ENCODE measurements at places on chromosomes 12 and 14. TPM values are rescaled to one million over a fixed set of nuclear protein-coding genes. Genes with fewer than 3 reads are reported as not detected.

The TAS2R8 gene
- total RNA-seq: not detected

The LRRK2 gene
- 7.0 TPM for total RNA-seq

The SMIM41 gene
- total RNA-seq: not detected

The MLXIP gene
- total RNA-seq: 19.0 TPM

The USP44 gene
- 0.18 TPM for total RNA-seq

The CCND2 gene
- total RNA-seq: 3.5 TPM

The DNAH10 gene
- 0.28 TPM for total RNA-seq

The PLXNC1 gene
- total RNA-seq: 1.1 TPM

The CDKN3 gene
- total RNA-seq: 0.58 TPM

The SLC39A5 gene
- total RNA-seq: 227 TPM

The RDH12 gene
- 1.4 TPM for total RNA-seq

The TAS2R43 gene
- total RNA-seq: not detected

The HOXC4 gene
- total RNA-seq: 0.10 TPM

The AQP2 gene
- not detected for total RNA-seq

- peak; percentile 32 for DNase-seq
Observed at GRCh38 chr14:104388541-104389325, 190.8 kb upstream of the C14orf180 start.

GRCh38 chr12:112322441-112322840, 59.8 kb downstream of the HECTD4 start:
- no peak for DNase-seq

DNA sequence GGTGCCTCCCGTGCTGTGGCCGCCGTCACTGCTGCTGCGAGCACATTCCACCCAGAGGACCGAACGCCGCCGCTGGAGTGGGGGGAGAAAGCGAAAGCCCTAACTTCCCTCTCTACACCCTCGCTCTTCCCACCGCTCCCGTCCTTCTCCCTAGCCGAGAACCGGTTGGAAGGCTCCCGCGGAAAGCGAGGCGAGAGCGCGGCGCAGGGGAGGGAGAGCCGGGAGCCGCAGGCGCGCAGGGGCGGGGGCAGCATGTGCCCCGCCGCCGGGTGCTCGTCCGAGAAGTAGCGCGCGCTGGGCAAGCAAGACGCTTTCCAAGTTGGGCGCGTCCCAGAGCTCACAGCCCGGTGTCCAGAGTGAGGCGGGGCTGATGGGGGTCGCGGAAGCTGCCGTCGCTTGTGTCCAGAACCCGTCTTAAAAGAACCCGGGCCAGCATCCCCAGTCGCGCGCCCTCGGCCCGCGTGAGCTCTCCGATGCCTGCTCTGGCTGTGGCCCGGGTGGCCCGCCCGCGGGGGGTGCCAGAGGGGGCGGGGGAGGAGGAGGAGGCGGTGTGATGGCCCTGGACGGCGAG, at the start of gene TRHDE:
TRHDE (plus strand) TSS at position 280 of the 571 bp plus-strand sequence; CDS start at position 554, 274 bp downstream.
- peak; percentile 54 for DNase-seq

- no peak for DNase-seq
Observed at GRCh38 chr14:63241096-63241495, 36.9 kb downstream of the RHOJ start.

GRCh38 chr12:12008232-12008850, 62.4 kb upstream of the BCL2L14 start:
- DNase-seq: no peak

- peak; percentile 58 for DNase-seq
Observed at GRCh38 chr12:57893431-57894353, 47.2 kb upstream of the CTDSP2 start.

GRCh38 chr12:12557733-12558132, 4.9 kb downstream of the DUSP16 start:
- DNase-seq: no peak

- DNase-seq: no peak
Observed at GRCh38 chr14:79631276-79631675, 580.0 kb downstream of the DIO2 start.

GRCh38 chr14:20427231-20428009, 8.5 kb downstream of the KLHL33 start:
- no peak for DNase-seq

DNA sequence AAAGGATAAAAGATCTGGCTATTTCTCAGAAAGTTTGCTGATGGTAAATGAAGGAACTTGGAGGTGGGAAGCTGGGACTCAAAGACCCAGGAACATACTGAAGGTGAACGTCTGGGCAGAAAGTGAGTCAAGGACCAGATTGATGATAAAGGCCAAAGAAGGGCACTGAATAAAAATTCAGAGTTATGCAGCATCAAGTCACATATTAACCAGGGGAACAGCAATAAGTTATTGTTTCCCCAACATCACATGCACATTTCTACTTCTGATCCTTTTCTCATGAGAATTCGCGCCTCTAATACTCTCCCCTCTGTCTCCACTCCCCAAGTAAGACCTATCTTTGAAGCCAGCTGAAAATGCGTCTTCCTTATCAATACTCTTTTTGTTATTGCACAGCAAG, 71.8 kb upstream of the SLC35F4 start:
- no peak for DNase-seq

GRCh38 chr14:51867741-51868140, 7.3 kb downstream of the GNG2 start:
- DNase-seq: no peak

- no peak for DNase-seq
Observed at GRCh38 chr12:10720974-10721650, 2.0 kb downstream of the YBX3 start.

GRCh38 chr12:5881666-5882065, 63.4 kb downstream of the ANO2 start:
- DNase-seq: no peak

DNA sequence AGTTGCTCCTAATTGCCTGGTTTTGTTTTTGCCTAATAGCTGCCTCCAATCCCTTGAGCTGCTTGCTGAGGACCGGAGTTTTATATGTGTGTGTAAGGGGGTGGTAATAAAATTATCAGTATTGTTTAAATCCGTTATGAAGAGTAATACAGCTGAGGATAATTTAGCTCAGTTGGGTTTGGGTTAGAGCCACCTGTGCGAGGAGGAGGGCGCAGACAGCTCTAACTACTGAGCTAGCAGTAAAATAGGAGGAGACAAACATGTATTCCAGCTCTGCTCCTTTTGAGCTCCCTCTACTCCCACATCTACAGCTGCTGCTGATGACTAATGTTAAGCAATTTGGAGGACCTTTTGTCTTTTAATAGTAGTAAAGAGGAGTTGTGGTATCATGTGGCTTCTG, 61.5 kb downstream of the SPATS2 start:
- no peak for DNase-seq

GRCh38 chr14:25516838-25517237, 466.9 kb upstream of the STXBP6 start:
- DNase-seq: no peak

- DNase-seq: no peak
Observed at GRCh38 chr14:50859296-50859624, 12.6 kb upstream of the ABHD12B start.

GRCh38 chr14:100523131-100523842, 63.9 kb downstream of the BEGAIN start:
- DNase-seq: no peak

- no peak for DNase-seq
Observed at GRCh38 chr14:95464514-95464913, 51.9 kb downstream of the SYNE3 start.

DNA sequence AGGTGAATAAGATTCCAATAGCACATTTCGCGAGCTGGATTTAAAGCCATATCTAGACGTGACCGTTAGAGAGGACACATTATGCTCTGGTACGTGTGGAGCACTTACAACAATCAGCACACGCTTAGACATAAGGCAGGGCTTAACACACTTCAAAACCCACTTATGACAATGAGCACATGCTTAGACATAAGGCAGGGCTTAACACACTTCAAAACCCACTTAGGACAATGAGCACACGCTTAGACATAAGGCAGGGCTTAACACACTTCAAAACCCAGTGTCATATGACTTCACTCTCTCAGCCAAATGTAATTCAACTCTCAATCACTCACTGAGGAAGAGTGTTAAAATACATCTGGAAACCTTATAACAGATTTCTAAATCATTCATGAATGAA, 11.2 kb upstream of the PLD4 start:
- DNase-seq: no peak
